ENCODE measurements at places on chromosomes 6 and 20.
A peak's percentile ranks its signal among the peaks of the same experiment; 100 is the strongest.

- no peak for DNase-seq
Measured at GRCh38 chr6:6826095-6826901, 237.8 kb downstream of the LY86 start.

GRCh38 chr6:139204978-139205377, 70.1 kb downstream of the HECA start:
- no peak for DNase-seq

DNA sequence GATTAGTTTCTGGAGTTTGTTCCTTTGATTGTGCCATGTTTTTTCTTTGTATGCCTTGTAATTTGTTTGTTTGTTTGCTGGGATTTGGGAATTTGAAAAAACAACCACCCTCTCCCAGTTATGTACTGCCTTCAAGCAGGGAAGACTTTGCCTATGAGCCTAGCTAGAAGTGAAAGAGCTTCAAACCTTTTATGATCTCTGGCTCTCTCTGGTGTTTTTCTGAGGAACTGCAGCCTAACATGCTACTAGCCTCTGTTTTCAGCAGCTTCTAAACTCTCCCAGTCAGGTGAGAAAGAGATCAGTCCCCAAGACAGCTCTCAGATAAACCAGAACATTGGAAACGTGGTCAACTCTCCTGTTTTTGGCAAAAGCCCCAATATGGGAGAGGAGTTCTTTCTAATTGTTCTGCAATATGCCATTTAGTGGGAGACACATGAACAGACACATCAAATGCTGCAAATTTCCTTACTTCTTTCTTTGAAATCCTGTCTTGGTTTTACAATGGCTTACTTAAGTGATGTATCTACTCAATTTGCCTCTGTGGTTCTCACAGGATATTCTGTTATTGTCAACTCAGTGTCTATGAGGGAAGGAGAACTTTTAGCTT, 58.9 kb upstream of the SERINC1 start:
- peak; percentile 68 for DNase-seq

GRCh38 chr6:35318196-35319171, 20.9 kb downstream of the DEF6 start:
- no peak for DNase-seq

GRCh38 chr20:51462566-51463276, 79.8 kb downstream of the NFATC2 start:
- no peak for DNase-seq

DNA sequence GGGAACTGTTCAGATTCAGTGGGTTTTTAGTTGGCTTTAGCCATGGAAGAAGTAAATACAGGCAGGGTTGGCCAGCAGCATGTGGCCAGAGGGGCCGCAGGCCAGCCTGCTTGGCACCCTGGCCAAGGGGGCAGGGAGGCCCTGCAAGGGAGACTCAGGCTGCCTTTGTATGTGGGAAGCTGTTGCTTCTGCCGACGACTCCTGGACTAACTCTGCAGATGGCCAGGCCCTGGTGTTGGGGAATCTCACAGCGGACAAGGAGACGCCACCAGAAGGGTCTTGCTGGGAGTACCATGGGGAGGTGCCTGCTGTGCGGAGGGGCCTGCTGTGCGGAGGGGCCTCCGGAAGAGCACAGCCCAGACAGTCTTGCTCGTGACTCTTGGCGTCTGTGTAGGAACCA, 25.2 kb downstream of the PYGB start:
- no peak for DNase-seq

DNA sequence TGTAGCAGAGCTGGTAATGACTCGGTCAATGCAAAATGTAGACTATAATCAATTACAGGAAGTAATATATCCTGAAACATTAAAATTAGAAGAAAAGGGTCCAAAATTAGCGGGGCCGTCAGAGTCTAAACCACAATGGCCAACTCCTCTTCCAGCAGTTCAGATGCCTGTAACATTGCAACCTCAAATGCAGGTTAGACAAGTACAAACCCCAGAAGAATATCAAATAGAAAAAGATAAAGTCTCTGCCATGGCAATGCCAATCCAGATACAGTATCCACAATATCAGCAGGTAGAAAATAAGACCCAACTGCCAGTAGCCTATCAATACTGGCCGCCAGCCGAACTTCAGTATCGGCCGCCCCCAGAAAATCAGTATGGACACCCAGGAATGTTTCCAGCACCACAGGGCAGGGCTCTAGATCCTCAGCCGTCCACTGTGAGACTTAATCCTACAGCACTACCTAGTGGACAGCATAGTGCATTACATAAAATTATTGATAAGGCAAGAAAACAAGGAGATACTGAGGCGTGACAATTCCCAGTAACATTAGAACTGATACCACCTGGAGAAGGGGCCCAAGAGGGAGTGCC, 158.4 kb downstream of the GPX5 start:
- no peak for DNase-seq

DNA sequence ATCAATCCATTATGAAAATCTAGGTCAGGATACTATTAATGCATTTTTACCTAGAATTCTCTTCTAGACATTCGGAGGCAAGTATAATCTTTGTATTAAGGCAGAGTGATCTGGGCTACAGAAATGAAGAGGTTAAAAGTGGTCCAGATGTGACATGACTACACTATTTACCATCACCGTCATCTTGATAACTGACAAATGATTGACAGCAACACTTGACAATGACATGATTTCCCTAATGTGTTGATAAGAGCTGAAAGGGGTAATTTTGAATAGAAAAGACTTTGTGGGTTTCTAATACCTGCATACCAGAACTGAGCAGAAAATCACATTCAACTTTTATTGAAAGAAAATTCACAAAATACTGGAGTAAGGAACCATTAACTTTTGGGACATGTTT, 718.9 kb upstream of the MAP3K7 start:
- DNase-seq: no peak

- no peak for DNase-seq
Measured at GRCh38 chr6:34982424-34982852, 93.4 kb downstream of the ANKS1A start.

- no peak for DNase-seq
Measured at GRCh38 chr6:167919349-167919748, 78.1 kb upstream of the KIF25 start.

DNA sequence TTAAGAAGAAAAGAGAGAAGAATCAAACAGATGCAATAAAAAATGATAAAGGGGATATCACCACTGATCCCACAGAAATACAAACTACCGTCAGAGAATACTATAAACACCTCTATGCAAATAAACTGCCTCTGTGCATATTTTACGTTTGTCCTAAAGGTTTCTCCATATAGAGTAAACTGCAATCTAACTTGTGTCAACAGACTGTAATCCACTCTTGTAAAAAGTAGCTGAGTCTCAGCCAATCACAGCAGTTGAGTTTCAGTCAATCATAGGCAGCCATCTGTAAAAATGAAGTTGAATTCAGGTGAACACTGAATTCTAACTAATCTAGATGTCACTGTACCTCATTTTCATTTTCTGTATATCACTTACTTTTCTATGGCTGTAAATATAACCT, 112.2 kb upstream of the SYNCRIP start:
- DNase-seq: no peak

GRCh38 chr6:141035312-141036200, 1097.2 kb upstream of the GJE1 start:
- no peak for DNase-seq
